ENCODE measurements at places on chromosomes 2 and 18.

GRCh38 chr2:239716536-239717318 is 308.4 kb downstream of the NDUFA10 start:
- no peak for DNase-seq

DNA sequence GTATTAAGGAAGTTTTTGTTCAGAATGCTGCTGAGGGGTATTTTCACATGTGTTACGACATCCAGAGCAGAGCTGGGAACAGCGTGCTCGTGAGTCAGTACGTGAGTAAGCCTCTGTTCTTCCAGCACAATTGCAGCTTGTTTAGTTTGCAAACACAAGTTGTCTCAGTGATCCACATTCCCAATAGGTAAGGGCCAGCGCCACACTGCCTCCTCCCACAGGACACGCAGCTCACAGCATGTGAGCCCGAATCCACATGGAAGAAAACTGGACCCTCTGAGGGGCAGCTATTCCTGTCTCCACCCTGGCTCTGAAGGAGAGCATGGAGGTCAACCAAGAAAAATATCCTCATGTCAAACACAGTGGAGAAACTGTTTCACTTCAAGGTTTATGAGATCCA is 173.9 kb upstream of the PID1 start:
- peak; percentile 21 for DNase-seq

DNA sequence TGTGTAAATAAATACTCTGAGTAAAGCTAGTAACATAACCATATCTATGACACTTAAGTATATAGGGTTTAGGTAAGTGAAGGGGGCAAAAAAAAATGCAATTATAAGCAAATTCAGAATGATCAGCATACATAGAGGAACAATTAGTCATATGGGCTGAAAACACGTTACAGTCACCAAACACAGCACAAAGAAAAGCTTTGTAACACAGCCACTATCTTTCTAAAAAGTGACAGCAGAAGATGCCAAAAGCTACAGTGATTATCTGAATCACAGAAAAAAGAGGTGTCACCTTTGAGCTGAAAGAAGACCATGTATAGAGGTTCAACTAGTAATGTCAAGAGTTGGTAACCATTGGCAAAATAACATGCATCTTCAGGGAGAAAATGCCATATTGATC is 115.5 kb downstream of the ERBB4 start:
- DNase-seq, result no peak

GRCh38 chr2:151823651-151824050 is 4.6 kb downstream of the ARL5A start:
- DNase-seq, result no peak

DNA sequence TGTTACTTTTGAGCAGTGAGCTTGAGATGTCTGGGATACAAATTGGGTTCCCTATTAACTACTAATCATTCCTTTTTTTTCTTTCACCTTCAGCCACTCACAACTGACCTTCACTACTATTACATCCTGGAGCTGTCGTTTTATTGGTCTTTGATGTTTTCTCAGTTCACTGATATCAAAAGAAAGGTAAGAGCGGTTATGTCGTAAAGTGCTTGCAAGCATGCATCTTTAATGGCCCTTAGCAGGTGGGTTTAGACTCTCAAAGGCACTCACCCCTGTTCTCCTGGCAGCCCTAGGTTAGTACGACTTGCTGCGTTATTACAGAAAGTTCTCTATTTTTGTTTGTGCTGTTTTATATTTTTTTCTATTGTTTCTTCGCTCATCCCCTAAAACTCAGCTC is 107.6 kb upstream of the NOSTRIN start:
- DNase-seq, result no peak

- DNase-seq, result no peak
These were observed 166.5 kb downstream of the LPIN1 start for GRCh38 chr2:11912980-11913379.

- no peak for DNase-seq
These were observed 1.3 kb upstream of the GREB1 start for GRCh38 chr2:11532416-11533055.

DNA sequence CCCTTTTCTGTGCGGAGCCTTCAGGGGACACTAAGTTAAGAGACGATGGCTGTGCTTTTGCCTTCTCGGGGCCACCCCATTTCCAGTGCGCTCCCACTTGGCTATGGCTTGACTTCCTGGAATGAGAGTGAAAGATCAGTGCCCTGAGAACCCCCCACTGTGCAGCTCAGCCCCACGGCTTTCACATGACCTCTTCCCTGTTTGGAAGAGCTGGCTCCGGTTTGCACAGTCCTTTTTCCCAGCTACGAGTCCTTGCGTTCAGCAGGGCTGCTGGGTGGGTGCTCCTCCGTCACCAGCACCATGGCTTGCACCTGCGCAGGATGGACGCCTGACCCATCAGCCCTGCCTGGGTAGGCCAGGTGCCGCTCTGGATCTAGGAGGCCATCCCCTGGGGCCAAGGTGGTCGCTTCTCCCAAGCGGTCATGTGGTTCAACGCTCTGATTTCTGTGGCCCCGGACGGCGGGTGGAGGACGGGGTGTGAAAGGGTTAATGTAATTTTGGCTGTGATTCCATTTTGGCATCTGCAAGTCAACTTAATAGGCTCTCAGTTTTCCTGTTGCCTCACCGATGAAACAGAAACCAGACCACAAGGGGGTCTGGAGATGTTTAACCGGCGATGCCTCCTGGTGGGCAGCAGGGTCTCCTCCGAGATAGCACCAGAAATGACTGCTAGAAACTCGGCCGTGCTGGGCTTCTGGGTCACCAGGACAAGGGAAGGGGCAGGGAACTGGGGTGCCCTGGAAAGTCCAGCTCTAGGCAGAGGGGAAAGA is 113.1 kb upstream of the HAAO start:
- no peak for DNase-seq

DNA sequence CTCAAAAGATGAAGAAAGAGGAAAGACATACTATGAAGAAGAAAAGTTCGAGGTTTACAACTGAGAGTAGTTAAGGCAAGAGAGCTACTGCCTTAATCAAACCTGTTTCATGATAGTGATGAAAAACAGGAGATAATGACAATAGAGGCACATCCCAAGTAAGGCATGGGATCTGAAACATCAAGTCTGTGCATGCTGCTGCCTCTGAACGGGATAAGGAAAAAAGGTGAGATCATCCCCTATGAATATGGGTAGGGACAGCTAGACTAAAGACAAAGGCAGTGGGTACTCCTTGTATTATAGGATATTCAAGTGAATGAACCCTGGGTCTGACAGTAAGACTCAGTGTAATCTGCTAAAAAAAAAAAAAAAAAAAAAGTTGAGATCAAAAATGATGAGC is 3.0 kb downstream of the EXOC6B start:
- no peak for DNase-seq

- DNase-seq, result no peak
These were observed 114.8 kb downstream of the ZNF516 start for GRCh38 chr18:76380127-76380729.

DNA sequence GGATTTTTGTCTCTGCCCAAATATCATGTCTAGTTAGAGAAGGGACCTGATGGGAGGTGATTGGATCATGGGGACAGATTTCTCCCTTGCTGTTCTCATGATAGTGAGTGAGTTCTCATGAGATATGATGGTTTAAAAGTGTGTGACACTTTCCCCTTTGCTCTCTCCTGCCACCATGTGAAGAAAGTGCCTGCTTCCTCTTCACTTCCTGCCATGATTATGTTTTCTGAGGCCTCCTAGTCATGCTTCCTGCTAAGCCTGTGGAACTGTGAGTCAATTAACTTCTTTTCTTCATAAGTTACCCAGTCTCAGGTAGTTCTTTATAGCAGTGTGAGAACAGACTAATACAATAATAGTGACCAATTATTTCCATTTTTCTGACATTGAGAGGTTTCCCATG is 167.3 kb upstream of the CYRIA start:
- DNase-seq, result no peak

- no peak for DNase-seq
These were observed 102.4 kb downstream of the COL3A1 start for GRCh38 chr2:189076572-189076971.

GRCh38 chr18:48303883-48304282 is 105.3 kb downstream of the ZBTB7C start:
- no peak for DNase-seq

Measured in AG04449 (cell line).